ENCODE measurements at places on chromosomes 1 and 21.

GRCh38 chr21:33202464-33203363 is 27.0 kb upstream of the IFNAR2 start:
- no peak for DNase-seq

GRCh38 chr1:8473891-8474300 is 156.0 kb downstream of the SLC45A1 start:
- DNase-seq = no peak

DNA sequence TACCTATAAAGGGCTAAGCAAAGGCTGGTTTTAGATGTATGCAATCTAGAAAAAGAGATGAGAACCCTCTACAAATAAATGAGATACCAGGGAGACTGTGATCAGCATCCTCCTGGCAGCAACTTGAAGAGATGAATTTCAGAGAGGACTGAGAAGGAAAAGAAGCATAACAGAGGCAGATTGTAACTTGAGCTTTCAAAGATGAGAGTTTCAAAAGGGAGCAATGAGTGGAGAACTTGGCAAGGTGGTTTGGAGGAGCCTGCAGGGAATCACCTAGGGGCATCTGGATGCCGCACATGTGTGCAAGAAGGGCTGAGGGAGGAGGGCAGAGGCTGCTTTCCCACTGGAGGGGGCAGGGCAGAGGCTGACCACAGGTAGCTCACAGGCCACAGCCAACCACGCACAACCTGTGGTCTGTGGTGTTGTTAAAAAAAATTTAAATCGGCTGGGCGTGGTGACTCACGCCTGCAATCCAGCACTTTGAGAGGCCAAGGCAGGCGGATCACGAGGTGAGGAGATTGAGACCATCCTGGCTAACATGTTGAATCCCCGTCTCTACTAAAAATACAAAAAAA is 50.2 kb downstream of the PCNX2 start:
- no peak for DNase-seq

- no peak for DNase-seq
These were observed 250.8 kb upstream of the FGGY start for GRCh38 chr1:59046134-59046533.

DNA sequence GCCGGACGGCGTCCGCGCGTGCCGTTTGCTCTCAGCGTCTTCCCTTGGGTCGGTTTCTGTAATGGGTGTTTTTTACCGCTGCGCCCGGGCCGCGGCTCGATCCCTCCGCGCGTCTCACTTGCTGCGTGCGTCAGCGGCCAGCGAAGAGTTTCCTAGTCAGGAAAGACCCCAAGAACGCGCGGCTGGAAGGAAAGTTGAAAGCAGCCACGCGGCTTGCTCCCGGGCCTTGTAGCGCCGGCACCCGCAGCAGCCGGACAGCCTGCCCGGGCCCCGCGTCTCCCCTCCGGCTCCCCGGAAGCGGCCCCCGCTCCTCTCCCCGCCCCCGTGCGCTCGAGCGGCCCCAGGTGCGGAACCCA is 159.8 kb downstream of the RUNX1 start:
- DNase-seq = no peak

DNA sequence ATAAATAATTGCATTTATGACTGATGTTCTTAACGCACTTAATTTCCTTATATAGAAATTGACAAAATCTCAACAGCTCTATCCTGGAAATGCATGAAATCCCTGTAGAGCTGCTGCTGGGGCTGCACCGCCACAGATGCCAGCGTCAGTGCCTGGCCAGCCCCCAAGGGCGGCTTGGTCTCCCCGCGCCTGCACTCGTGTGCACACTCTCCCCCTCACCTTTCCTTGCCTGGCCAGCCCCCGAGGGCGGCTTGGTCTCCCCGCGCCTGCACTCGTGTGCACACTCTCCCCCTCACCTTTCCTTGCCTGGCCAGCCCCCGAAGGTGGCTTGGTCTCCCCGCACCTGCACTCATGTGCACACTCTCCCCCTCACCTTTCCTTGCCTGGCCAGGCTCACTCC is 11.3 kb downstream of the TPRG1L start:
- DNase-seq = no peak

DNA sequence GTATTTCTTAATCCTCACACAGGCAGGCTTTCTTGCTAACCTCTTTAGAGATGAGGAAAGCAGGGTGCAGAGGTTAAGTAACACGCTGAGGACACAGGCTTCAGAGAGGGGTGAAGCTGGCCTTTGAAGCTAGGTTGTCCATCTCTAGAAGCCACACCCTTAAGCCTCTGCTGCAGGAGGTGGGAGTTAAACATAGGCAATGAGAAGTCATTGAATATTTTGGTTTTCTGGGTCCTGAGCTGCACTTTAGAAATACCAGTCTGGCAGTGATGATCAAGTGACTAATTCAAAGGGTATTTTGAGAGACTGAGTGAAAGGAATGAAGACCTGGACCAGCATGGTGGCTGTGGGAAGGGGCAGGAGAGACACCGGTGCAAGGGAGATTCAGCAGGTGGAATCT is 9.9 kb downstream of the KCNJ15 start:
- DNase-seq = no peak

DNA sequence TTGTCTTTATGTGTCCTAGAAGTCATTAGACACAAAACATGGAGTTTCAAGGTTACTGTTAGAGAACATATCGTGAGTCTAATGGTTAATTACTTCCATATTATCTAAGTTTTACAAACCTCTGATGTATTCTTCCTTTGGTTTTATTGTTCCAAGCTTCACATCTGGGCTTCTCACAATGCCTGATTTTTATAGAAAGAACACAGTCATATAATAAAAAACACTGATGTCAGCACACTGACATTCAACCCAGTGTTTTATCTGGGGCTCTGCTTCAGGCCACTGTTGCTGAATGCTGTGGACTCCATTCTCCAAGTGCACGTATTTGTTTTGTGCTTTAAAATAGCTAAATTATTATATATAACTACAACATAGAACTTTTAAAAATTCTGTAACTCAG is 232.9 kb downstream of the SMYD3 start:
- no peak for DNase-seq

DNA sequence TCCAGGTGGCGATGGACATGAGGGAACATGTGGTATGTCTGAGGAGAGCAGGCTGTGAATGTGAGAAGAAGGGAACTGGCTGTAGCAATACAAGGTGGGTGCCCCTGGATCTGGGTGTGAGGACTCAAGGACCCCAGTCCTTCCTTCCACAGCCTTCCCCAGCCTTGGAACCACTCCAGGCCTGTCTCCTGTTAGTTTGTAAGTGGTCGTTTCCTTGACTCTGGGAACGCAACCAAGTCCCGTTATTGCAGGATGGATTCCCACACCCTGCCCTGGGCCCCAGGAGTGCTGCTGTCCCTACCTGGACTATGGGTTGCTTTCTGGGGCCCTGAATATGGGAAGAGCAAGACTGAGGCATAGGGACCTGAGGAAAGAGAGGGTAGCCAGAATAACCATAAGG is 47.2 kb upstream of the VANGL1 start:
- no peak for DNase-seq

DNA sequence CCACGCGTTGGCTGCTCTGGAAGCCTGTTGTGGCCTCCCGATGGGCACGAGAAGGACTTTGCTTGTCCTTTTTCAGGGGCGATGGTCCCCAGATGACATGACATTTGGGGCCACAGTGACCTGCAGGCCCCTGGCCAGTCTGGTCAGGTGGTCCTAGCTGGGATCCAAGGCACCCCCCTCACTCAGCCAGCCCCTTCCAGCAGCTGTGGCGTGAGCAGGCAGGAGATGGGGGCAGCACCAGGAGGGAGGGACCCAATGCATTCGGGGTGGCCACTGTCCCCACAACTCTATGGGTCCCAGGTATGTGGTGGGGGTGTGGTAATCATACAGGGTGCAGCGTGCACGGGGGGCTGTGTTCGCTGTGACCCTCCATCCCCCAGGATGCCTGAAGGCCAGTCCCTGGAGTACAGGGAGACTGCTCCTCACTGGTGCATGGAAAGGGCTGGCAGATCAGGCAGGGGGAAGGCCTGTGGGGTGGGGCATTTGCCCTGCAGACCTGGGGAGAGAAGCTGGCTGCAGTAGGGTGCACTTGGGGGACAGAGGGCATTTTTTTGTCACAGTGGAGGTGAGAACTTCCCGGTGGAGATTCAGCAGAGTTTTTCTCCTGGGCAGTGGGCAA is 31.7 kb downstream of the WNT3A start:
- DNase-seq = no peak

DNA sequence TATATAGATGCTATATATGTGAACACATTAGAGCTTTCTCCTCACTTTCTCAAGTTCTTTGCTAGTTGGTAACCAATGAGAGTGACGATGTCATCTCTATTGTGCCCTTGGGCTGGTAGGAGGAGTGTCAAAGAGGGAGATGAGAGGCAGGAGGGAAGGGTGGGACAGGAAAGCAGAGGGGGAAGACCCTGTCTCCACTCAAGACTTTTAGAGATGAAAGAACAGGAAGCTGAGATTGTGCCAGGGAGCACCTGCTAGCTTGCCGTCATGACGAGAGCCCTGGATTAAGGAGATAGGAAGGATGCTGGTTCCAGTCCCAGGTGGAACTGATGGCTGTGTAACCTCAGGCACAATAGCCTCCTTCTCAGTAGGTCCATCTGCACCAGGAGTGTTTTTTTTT is 16.7 kb downstream of the CNR2 start:
- no peak for DNase-seq

- DNase-seq = no peak
These were observed 1.0 kb downstream of the CDKN2C start for GRCh38 chr1:50970931-50971582.

DNA sequence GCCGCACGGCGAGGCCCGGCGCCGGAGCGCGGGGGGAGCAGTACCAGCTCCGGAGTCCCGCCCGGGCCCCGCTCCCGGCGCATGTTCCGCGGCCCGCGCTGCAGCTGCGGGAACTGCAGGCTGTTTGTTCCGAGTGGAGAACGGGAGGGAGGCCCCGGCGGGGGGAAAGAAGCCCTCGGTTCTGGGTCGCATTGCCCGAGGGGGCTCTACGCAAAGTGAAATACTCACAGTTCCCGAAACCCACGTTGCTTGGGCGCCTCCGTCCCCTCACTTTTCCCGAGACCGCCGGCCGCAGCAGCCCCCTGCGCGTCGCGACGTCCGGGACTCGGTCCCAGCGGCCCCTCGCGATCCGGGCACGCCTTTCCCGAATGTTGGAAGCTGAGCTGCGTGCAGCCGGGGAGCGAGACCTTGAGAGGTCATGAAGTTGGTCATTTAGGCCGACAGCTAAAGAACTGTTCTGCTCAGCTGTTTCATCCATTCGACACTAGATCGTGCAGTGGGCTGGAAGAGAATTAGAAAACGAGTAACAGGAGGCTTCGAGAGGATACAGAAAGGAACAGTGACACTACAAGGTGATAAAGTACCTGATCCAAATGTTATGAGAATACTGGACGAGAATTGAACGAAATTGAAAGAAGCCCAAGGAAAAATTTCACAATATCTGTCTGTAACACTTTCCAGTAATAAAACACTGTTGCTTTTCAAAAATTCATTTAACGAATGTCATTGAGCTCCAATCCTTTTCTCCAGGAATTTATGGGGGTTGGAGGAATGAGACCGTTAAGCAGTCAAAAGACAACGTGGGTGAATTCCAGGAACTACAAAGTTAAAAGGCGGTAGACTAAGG is 657 bp upstream of the LIN9 start:
- DNase-seq = no peak

DNA sequence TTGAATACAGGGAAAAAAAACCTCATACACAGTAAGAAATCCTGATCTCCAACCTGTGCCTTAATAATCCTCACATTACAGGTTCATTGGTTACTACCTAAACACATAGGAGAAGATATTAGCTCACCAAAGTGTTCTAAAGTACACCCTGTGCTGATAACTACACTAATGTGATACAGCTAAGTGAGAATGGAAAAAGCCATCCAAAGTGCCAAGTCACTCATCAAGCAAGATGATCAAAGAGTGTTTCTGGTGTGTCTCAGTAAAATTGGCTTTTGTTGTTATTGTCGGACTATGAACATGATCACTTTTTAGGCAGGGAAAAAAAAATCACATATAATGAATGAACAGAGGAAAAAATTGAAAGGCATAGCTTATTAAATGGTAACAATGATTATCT is 31.4 kb downstream of the EPS15 start:
- DNase-seq = no peak

- no peak for DNase-seq
These were observed 28.8 kb downstream of the PIK3C2B start for GRCh38 chr1:204465546-204466415.

DNA sequence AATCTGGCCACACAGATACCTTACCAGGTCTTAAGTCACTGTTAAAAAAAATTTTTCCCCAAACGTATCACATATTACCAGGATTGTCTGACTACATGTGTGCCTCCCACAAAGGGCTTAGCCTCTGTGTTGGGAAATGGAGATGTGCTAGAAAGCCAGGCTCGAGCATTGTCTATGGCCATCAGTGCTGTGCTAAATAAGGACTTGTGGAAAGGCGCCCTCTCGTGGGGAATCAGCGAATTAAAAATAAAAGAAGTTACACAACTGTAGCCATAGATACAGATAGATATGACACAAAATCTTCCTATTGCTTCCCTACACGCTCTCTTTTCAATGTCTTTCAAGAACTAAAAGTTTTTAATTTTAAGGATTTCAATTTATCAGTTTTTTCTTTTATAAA is 47.5 kb upstream of the CRNN start:
- DNase-seq = no peak

DNA sequence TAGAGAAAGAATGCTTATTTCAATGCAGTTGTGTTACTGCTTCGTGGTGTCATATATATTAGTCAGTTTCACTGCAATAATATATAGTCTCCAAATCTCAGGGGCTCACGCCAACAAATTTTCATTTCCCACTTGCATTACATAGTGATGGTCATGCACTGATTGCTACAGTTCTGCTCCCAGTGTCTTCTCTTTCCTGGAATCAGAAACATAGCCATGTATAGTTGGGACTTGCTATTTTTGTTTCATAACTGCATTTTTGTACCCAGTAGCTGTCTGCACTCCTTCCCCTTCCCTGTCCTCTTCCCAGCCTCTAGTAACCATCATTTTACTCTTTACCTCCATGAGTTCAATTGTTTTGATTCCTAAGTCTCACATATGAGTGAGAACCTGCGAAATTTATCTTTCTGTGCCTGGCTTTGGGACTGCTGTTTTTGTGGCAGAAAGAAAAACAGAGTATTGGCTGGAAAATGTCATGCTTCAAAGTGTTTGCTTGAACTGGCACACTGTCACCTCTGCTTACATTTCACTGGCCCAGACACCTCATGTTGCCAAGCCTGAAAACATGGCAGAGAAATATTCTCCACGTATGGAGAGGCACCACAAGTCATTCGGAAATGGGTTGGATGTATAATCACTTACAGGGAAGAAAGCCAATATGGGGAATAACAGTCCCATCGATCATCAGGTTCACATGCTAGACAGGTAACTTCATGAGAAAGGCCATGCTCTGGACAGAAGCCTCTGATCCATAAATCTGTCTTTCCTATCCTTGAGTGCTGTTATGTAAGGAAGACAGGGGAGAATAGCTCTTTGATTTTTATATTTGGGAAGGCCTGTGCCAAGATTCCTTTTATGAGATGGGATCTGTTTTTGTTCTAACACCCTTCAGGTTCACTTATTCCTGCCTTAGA is 60.4 kb upstream of the BACH1 start:
- no peak for DNase-seq

- DNase-seq = no peak
These were observed 26.9 kb upstream of the C1orf21 start for GRCh38 chr1:184359909-184360308.
